NT2/D1 (cell line): ENCODE measurements at places on chromosomes 4 and X.

DNA sequence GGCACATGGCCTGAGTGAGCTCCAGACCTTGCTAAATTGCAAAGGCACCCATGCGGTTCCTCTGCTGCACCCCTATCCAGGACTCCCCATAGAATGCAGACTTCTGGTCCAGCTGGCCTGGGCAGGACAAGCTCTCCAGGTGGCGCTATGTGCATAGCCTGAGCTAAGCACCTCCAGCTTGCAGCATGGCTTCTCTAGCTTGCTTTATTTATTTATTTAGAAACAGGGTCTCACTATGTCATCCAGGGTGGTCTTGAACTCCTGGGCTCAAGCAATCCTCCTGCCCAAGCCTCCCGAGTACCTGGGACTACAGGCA, 5.5 kb upstream of the WFS1 start:
- no peak for DNase-seq

DNA sequence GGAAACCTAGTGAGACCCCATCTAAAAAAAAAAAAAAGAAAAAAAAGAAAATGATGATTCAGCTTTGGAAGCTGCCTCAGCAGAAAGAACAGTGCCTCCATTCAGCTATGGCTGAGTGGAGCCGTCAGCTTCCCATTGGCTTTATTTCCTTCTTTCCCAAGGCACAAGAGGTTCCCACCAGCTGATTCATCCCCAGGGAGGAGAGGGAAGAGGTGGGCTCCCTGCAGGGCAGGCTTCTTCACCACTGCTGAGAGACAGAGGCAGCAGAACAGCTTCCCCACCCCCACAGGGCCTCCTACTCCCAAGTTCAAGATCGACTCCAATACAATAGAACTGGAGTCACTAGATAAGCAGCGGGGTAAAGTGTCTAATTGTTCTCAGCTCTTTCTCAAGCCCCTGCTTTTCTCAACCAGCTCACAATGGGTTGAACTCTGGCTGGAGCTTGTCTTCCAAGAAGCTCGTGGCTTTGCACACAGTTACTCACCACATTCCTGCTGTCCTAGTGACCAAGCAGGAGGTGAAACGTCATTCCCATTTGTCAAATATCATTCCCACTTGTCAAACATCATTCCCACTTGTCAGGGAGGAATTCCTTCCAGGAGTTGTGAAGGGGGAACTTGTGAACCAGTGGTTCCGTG, 47.8 kb downstream of the FHDC1 start:
- no peak for DNase-seq

DNA sequence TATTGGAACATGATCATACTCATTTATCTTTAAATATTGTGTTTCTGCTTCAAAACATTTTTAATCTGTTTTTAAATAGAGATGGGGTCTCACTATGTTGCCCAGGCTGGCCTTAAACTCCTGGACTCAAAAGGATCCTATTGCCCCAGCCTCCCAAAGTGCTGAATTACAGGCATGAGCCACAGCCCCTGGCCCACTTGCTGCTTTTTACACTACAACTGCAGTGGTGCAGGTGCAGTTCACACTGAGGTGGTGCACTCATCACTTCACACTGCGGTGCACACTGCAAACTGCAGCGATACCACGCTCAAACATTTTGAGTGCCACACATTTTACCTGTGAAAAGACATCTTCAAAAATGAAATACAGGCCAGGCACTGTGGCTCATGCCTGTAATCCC, 10.8 kb downstream of the RPS3A start:
- no peak for DNase-seq

DNA sequence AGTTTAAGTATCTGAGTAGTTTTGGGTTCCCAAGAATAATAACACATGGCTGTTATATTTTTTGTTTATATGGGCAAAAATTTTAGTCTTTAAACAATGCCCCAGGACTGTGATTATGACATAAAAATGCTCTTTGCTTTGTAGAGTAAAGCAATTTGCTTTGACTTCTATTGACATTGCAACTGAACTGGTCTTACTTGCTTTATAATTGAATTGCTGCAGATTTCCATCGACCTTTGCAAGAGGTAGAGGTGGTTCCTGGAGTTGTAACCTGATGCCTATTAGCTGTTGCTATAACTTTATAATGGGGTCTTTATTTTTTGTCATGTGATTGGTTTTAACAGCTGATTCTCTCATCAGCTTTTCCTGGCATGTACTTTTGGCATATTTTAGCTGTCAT, 302.9 kb downstream of the ARHGAP10 start:
- no peak for DNase-seq

DNA sequence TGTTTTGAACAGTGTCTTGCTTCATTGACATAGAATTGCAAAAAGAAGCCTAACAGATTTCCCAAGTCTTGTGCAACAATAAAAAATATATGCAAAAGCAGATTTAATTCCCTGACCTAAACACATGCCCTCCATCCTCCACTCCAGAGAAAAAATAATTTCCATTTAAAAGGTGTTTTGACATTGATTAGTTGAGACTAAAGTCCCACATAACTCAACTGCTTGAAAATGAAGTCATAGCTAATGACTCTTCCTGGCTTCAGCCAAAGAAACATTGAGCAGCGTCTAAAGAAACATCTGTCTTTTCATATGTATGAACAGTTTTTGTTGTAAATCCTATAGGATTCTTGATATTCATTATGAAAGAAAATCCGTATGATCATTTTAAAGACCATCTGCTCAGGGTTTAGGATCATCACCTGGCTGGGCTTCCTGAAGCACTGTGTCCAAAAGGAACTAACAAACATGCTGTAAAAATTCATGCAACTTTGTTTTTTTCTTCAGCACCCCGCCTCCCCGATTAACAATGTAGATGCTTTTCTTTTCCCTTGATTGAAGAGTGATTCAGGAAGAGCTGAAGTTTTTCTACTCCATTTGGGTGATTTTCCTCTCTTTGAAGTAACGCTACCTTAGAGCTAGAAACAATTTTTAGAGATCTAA, 273.4 kb downstream of the HS3ST1 start:
- DNase-seq = no peak

DNA sequence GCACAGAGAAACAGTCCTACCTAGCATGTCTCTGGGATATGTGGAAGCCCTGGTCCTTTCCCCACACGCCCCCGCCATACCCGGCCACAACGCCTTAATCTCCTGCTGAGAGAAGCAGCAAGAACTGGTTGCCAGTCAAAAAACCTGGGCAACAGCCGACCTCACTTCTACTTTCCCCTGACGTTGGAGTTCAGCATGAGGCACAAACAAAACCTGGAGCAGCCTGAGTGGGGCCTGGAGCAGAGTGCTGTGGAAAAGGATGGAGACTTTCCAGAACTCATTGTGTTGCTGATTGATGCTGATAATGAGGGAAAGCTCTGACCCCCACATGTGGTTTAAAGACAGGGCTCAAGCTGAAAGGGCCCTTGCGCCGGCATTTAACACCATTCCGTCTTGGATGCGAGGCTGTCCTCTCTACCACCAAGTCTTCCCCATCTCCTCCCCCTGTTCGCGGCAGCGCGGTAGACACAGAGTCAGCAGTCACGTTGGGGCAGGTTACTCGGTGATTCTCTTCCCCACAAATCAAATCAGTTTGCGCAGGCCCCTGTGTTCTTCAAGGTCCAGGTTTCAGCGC, 666 bp downstream of the CCDC158 start:
- no peak for DNase-seq

GRCh38 chr4:28225050-28225449, 1364.4 kb downstream of the STIM2 start:
- peak; percentile 23 for DNase-seq

GRCh38 chr4:874056-874455, 48.1 kb upstream of the CPLX1 start:
- DNase-seq = no peak

GRCh38 chr4:128475597-128475996, 188.0 kb upstream of the PGRMC2 start:
- no peak for DNase-seq

- DNase-seq = no peak
These were observed 29.5 kb upstream of the NUP54 start for GRCh38 chr4:76177709-76178108.

- DNase-seq = no peak
These were observed at the start of gene ESX1 for GRCh38 chrX:104254442-104255115. TSS of gene ESX1 (minus strand) at chrX:104254933. CDS start at chrX:104254849, 84 bp downstream.

DNA sequence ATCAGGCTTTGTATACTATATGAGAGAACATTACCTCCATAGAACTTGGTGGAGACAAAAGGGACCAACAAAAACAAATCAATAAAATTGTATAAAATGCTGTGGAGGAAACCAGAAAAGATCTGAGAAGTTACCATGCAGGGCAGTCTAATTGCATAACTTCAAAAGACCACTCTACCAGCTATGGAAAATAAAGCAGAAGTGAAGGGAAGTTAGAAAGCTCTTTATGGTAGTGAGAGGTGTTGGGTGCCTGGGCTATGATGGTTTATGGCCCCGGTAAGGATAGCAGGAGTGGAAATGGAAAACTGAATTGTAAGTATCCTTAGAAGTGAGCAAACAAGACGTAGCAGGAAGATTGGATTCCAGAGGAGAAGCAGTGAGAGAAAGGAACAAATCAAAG, 3.1 kb downstream of the TMEM184C start:
- DNase-seq = no peak

- DNase-seq = no peak
These were observed 187.7 kb upstream of the LNX1 start for GRCh38 chr4:53779025-53779424.

DNA sequence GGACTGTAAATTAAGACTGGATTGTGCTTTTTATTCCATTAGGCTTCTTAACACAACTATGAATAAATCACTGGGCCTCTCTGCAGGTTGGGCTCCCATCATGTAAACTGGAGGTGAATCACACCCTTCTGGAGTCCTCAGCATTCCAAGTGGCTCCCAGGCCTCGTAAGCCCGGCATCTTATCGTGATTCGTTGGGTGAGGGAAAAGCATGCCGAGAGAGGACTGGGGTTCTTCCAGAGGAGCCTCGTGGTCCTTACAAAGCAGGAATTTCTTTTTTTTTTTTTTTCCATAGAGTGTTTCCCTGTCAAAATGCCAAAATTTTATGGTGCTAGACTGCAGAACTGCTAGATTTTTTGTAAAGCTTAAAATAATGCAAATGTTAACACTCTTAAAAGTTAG, 20.0 kb downstream of the CLDN22 start:
- peak; percentile 27 for DNase-seq

DNA sequence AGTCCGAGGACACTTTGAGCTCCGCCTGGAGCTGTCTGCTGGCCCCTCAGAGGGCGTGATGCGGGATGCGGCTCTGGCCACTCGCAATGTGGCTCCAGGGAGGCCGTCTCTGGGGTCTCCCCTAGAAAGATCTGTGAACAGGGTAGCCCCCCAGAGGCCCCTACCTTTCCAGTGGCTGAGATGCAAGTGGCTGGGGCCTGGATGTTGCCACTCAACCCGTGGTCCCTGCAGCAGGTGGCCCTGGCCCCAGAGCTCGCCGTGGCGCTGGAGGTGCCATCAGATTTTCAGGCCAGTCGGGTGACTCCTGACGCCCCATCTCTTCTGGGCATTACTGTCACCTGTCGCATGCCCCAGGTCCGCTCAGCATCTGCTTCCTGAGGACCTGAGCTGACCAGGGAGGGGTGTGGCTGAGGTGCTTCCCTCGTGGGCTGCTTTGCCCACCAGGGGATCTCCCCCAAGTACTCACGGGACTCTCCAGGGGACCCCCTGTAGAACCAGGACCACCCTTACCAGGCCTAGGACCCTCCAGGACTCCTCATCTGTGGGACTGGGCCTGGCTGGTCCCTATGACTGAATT, 102.1 kb upstream of the LRPAP1 start:
- no peak for DNase-seq

GRCh38 chr4:109350121-109350520, 47.7 kb upstream of the COL25A1 start:
- DNase-seq = no peak

- no peak for DNase-seq
These were observed 21.1 kb upstream of the ARAF start for GRCh38 chrX:47539860-47540259.

GRCh38 chr4:109803924-109804571, 2.2 kb upstream of the CFI start:
- DNase-seq = no peak

GRCh38 chr4:124085561-124086180, 626.9 kb downstream of the ANKRD50 start:
- no peak for DNase-seq

DNA sequence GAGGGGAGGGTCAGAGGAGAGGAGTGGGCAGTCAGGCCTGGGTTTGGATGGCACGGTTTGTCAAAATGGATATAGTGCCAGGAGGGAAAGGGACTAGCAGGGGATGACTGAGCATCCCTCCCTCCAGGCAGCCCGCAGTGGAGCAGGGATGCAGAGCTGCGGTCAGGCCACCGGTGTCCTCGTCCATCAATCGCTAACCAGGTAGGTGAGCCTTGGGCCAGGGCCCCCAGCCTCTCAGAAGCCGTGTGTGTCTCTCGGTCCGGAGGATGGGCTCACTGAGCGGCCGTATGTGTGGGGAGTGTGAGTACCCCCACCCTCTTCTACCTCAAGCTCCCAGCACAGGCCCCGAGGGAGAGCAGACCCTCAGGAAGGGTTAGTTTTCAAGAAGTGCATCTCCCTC, 538 bp upstream of the CYTL1 start:
- DNase-seq = no peak

- DNase-seq = no peak
These were observed 99.1 kb upstream of the ADAD1 start for GRCh38 chr4:122279670-122280069.

DNA sequence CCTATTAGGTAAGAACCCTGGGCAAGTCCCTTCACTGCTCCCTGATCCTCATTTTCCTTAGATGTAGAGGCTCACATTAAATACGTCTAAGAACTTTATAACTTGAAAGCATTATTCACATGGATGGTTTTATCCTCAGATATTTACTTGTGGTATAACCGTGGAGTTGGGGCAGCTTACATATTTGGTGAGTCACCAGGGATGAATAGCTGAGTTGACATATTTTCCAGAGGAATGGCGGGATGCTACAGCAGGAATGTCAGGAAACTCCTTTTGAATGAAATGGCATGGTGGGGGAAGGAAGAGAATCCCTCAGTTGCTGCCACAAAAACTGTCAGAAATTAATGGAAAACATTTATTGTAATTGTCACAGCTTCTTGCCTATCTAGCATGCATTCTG, 165.3 kb upstream of the RPS6KA3 start:
- DNase-seq = no peak

GRCh38 chr4:144788469-144788868, 142.5 kb downstream of the HHIP start:
- no peak for DNase-seq

DNA sequence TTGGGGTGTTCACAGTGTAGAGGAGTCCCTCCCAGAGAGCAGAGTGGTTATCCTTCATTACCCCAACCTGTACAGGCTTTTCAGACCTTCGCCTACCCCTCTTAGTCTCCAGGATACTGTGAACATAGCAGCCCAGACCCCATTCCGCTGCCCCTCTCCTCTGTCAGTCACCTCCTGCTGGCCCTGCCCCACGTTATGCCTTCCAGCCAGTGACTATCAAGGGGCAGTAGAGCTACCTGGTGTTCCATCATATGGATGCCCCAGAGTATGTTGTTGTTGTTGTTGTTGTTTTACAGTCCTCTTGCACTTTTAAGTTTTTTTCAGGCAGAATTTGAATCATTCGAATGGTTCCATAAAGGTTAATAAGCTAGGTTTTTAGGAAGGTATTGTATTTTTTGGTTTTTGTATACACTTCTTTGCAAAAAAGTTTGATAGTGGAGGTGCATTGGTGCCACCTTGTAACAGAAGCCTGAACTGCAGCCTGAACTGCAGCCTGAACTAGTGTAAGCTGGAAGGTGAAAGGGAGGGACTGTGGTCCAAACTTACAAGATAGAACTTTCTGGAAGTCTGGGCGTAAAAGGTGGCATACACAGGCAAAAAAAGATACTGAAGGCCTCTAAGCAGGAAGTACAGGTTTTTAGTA, 101.4 kb upstream of the RAB40AL start:
- DNase-seq = no peak

- DNase-seq = no peak
These were observed 6.0 kb upstream of the SH3TC1 start for GRCh38 chr4:8192748-8193738.
